Mesenteric fat pad (tissue), 1 donor: ENCODE measurements at places on chromosomes 4 and X. TPM values are rescaled to one million over a fixed set of nuclear protein-coding genes. Genes with fewer than 3 reads are reported as not detected.

The LDB2 gene
- 53.2 TPM for total RNA-seq

The ATP8A1 gene
- 11.3 TPM for total RNA-seq

The MID2 gene
- total RNA-seq, result 23.4 TPM

GRCh38 chr4:156954587-156954986 is 17.0 kb downstream of the PDGFC start:
- DNase-seq, result no peak

DNA sequence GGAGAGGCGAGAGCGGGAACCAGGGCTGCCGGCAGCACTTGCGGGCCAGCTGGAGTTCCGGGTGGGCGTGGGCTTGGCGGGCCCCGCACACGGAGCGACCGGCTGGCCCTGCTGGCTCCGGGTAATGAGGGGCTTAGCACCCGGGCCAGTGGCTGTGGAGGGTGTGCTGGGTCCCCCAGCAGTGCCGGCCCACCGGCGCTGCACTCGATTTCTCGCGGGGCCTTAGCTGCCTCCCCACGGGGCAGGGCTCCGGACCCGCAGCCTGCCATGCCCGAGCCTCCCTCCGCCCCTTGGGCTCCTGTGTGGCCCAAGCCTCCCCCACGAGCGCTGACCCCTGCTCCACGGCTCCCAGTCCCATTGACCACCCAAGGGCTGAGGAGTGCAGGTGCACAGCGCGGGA is 25.2 kb upstream of the KIT start:
- DNase-seq, result no peak

- DNase-seq, result no peak
These were observed 73.9 kb upstream of the PLAC1 start for GRCh38 chrX:134732152-134732551.

DNA sequence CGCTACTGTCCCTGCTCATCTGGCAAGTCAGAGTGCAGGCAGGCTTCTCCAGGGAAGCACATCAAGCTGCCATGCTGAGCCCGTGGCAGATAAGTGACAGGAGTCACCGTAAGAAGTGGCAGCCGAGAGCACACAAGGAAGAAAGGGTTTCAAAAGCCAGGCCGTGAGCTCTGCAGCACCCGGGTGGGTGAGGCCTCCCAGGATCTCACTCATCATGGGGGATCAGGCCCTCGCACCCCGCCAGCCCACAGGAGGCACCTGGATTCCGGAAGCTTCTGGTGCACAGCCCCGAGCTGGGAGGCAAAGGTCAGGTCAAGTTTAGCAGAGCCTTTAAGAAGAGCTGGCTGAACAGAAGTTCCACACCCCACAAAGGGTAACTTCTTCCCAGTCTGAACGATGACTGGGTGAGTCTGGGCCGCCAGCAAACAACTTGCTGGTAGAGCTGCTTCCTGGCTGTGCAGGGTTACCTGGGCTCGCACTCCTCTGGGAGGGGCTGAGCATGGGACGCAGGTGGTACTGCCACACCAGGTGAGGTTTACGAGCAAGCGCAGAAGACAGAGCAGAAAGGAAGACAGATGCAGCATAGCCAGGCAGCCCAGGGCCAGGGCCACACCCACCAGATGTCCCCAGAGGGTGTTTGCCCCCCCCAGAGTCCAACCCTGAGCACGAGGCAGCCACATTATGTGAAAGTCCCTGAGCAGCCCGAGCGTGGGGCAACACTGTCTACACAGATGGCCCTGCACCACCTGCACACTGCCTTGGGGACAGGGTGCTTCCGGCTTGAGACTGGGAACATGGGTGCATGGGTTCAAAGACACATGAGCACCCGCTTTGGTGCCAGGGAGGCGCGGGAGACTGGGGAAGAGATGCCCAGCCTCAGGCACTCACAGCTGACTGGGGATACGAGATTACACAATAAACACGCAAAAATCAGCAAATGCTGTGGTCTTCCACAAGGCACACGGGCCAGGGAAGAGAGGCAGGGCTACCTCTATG is 7.7 kb downstream of the CCNQ start:
- no peak for DNase-seq
